M059J (cell line): ENCODE measurements at places on chromosomes 5 and 9.

DNA sequence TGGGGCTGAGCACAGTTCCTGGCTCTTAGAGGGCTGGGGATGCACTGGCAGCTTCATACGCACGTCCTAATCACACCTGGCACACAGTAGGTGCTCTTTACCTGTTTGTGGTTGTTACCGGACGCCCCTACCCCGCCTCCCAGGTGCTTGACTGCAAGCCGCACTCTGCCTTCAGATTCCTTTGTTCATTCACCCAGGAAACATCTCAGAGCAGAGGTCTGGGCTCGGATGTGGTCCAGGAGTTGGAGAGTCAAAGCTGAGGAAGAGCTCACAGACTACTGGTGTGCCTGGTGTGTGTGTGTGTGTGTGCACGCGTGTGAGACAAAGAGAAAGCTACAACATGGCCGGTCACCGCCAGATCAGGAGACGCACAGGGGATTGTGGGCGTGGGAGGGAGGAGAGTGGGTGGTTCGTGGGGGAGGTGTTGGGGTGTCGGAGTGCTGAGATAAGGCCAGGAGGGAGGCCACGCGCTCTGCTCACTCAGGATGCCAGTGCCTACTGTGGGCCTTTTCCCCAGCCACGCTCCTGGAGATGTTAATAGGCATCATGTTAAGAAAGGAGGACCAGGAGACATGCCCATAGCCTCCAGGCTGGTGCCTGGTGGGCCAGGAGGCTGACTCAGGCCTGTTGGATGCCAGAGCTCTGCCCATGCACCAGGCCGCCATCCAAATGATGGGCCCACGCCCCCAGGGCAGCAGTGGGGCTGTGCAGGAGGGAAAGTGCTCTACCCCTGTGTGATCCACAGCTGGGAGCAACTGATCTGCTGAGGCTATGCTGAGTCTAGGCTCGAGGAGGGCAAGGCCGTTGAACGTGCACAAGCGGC, 39.9 kb downstream of the CRB2 start:
- DNase-seq, result peak; percentile 9

DNA sequence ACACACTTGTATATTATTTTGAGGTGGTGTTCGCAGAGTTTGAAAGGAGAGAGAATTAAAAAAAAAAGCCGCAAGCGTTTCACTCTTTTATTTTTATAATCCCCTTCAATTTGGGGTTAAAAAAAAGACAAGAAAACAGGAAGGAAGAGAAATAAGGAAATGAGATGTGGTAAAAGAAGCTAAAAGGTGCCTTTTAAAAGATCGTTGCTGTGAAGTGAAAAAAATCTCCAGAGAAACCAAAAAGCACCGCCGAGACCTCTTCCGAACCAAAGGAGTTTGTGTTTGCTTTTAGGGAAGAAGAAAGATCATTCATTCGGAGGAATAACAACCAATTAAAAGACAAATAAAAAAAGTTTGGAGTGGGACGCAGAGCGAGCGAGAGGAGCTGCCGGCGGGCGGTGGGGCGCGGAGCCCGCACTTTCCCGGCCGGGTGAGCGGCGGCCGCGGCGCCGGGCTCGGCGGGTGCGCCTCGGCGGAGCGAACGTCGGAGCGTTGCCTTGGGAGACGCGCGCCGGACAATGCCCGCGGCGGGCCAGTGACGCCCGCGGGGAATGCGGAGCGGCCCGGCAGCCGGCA, 355 bp downstream of the TLE4 start:
- DNase-seq, result no peak

DNA sequence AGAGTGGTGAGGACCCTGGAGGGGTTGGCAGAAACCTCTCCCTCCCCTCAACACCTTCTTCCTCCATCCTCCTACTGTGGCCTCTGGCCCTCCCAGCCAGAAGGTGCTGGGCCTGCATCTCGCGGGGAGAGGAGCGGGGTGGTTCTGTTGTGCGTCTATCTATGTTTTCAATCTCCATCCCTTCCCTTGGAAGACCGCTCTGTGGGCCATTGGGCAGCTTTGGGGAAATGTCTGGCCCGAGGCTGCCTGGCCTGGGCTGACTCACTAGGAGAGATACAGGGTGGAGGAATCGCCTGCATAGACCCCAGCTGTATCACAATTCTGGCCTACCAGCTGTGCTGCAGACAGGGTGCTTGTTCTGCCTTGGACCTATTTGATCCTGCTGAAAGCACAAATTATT, 48.4 kb upstream of the DAB2IP start:
- no peak for DNase-seq

GRCh38 chr5:169744336-169744735, 107.3 kb downstream of the DOCK2 start:
- DNase-seq, result peak; percentile 66

DNA sequence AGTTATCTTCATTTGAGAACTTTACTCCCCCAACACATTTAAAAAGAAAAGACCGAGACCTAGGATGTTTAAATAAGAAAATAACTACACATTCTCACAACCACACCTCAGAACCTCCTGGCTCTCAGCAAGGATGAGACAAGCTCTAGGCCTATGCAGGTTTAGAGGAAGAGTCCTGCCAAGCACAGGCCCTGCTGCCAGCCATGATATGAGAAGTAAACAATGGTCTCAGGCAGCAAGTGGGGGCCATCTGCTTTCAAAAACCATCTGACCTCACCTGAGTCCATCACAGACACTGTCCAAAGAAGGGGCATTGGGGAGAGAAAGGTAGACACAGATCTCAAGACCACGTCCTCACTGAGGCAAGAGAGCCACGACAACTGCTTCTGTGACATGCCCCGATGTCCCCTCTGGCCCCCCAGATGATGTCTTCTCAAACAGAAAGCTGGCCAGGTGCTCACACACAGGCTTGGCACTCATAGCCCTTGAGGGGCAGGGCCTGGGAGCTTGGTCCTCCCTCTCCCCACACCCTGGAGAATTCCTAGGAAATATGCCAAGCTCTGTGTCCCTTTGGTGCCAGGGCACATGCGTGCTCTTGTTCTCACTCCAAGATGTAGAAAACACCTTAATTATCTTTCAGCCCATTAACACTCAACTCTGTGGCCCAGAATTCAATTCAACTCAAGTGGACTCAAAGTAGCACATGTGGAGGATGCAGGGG, 150.4 kb downstream of the FSTL4 start:
- no peak for DNase-seq

- no peak for DNase-seq
Observed at GRCh38 chr9:135717410-135717809, 15.4 kb downstream of the KCNT1 start.

DNA sequence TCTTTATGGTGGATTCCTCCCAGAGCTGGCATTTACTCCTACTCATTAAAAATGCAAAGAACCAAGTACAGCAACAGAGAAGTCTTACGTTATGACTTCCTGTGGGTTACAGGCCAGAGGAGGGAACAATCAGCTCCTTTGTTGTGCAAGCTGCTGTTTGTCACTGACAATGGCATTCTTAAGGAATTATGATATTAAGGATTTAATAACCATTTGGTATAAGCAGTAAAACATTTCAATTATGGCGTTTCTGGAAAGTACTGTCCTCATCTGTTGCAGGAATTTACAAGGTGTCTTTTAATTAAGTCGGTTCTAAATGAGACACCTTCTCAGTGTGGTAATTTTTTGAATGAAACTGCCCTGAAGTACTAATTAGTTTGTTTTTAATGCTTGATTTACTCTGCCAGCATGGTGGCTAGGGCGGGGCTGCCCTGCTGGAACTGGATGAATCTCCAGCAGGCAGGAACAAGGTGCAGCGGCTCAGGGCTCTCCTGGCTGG, 49.1 kb upstream of the VDAC1 start:
- peak; percentile 76 for DNase-seq

GRCh38 chr5:133062276-133062675, 10.5 kb downstream of the HSPA4 start:
- DNase-seq, result no peak

- DNase-seq, result no peak
Observed at GRCh38 chr5:158857976-158858375, 241.7 kb downstream of the EBF1 start.

DNA sequence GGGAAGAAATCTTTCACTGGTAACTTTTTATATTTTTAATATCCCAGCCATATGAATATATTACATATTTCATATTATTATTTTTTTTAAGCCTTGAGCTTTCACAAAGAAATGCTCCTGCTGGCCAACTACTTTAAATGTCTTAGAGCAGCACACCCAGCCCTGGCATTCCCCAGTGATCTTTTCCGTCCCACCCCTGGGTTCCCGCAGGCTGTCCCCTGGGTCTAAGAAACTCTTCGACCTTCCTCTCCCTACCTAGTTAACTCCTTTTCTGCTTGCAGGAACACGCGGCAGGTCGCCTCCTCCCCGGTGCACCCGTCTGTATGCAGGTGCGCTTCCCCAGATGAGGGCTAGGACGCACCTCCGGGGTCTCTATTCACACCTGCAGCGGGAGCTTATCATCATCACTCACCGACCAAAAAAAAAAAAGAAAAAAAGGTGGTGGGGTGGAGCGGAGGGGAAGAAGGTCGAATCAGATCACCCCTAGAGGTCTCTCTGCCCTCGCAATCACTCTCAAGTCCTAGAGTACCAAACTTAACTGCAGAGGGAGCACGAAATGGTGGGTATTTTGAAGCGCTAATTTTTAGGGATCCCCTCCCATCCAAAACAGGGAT, 696 bp downstream of the ZFP62 start:
- DNase-seq, result peak; percentile 60

- DNase-seq, result peak; percentile 56
Observed at GRCh38 chr5:38509185-38509584, 47.3 kb downstream of the LIFR start.

DNA sequence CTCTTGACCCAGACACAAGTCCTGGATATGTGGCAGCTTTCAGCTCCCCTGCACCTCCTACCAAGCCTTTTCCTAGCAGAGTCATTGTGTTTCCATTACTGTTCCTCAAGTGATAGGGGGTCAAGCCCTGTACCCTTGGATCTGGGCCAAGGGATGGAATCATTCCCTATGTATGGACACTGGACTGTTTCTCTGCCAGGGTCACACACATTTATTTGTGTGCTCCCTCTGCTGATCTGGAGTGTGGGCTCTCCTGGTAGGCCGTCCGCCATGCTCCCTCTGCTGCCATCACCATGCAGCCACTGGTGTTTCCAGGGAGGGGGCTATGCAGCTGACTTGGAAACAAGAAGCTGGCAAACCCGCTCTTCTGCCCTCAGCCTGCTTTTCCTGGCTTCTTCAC, 9.5 kb downstream of the GM2A start:
- no peak for DNase-seq

- DNase-seq, result no peak
Observed at GRCh38 chr5:178450121-178451028, 139.8 kb downstream of the COL23A1 start.

GRCh38 chr9:102986425-102986824, 8.7 kb upstream of the CYLC2 start:
- no peak for DNase-seq

DNA sequence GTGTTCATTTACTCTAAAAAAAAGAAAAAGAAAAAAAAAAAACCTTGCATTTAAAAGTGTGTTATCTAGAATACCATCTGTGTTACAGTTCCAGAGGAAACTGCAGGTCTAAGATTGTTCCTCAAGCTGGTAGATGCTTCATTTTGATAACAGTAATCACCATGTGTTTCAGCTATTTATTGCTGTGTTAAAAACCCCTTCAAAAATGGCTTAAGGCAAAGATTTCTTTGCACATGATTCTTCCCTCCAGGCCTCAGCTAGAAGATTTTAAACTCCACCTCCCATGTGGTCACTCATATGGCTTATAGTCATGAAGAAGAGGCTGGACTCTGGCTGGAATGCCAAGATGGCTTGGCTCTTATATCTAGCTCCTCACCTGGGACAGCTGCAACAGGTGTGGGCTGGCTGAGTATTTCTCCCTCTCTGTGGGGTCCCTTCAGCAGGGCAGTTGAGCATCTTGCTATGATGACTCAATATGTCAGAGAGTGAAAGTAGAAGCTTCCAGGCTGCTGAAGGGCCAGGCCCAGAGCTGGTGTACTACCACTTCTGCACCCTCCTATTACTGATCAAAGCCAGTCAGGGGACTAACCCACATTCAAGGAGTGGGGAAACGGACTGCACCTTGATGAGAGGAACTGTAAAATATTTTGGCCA, 920.4 kb upstream of the DMAC1 start:
- DNase-seq, result no peak

GRCh38 chr5:39905356-39905755, 480.6 kb upstream of the DAB2 start:
- no peak for DNase-seq

DNA sequence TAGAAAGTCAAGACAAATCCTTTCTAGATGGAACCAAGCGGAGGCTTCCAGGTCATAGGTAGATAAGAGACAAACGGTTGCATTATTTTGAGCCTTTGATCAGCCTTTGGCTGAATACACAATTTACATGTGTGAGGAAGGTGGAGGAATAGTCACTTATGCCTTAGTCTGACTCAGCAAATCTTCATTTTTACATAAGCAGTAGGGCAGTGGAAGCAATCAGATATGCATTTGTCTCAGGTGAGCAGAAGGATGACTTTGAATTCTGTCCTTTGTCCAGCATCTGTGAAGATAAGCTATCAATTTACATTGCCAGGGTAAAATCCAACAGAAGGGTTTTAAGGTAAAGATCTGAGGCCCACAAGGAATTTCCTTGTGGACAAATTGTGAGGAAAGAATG, 23.8 kb downstream of the TUSC1 start:
- no peak for DNase-seq

DNA sequence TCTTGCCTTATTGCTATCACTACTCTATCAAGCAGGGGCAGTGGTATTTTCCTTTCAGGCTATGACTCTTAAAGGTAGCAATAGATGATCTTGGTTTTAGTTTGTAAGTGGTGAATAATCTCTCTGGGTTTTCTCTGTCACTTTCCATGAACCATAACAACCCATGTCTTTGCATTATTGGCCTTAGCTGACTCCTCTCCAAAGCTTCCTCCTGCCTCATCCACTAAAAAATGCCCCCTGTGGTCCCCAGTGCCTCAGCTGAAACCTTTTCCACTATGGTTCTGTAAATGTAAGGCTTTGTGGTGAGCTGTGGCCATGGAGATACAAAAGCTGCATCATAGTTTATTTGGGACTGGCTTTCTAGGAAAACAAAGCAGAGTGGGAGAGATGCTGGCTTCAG, 128.8 kb downstream of the GPBP1 start:
- peak; percentile 78 for DNase-seq

DNA sequence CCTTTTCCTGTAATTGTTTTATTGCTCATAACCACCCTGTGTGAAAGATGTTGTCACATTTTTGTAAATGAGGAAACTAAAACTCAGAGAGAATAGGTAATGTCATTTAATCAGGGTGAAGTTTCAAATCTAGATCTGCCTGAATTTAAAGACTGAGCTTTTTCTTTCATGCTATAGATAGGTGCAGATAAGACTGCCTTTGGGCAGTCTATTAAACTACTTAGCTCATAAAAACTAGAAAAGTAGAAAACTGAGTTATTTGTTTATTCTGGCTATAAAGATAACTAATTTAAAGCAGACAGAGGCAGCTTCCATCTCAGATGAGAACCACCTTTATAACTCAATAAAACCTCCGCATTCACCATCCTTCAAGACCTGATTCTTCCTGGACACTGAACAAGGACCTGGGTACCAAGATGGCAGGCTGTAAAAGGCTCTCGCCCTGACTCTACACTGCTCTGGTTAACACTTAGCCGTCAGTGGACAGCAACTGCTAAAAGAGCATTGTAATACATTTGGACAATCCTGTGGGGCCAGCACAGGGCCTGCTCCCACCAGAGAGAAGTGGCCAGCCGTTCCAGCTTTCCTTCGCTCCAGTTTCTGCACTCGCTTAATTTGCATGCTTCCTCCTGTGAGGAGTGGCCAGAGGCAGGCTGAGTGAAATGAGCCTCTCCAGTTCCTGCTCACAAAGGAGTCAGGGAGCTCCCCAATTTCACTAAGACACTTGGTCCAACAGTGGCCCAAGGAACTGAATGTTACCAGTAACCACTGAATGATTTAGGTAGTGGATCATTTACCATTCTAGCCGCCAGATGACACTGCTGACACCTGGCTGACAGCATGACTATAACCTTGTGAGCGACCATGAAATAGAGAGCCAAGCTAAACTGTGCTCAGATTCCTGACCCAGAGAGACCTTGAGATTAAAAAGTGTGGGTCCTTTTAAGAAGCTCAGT, 566.4 kb downstream of the EFNA5 start:
- DNase-seq, result peak; percentile 6
